ENCODE measurements at places on chromosomes 11 and 22. TPM values are rescaled to one million over a fixed set of nuclear protein-coding genes. Genes with fewer than 3 reads are reported as not detected.
A peak's percentile ranks its signal among the peaks of the same experiment; 100 is the strongest.

Gene BATF2
- 1.5 TPM for total RNA-seq

Gene NXPE2
- total RNA-seq, result 0.92 TPM

Gene ANO3
- total RNA-seq, result 0.07 TPM

Gene CRYBA4
- total RNA-seq, result not detected

Gene MYOD1
- total RNA-seq, result not detected

- no peak for DNase-seq
These were observed 18.4 kb downstream of the ACO2 start for GRCh38 chr22:41487037-41487935.

GRCh38 chr11:34249439-34249838, 108.4 kb downstream of the ABTB2 start:
- no peak for DNase-seq

DNA sequence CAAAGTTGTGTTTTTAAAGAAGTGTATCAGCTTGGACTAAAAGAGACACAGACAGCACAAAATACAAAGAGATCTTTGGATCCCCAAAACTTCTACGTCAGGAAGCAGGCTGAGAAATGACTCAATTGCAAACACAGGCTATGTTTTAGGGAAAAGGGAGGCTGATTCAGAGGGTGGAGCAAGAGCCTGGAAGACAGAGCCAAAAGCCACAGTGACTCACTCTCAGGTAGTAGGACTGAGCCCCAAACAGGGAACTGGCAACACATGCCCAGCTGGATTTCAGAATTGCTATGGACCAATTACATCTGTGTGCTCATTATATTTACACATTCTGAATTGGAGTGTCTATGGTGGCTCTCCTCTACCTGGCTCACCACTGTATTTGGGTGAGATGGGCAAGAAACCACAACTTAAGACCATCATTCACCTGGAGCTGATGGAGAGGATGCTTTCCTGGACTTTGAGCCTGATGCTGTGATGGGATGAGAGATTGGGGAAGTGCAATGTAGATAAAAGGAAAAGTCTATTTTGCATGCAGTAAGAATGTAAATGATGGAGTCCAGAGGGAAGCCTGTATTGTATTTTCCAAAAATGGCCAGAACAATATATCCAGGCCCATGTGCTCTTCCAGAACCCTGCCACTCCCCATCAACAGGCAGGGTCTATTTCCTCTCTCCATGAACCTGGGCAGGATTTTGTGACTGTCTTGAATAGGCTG, 20.8 kb upstream of the LINC01488 start:
- no peak for DNase-seq

DNA sequence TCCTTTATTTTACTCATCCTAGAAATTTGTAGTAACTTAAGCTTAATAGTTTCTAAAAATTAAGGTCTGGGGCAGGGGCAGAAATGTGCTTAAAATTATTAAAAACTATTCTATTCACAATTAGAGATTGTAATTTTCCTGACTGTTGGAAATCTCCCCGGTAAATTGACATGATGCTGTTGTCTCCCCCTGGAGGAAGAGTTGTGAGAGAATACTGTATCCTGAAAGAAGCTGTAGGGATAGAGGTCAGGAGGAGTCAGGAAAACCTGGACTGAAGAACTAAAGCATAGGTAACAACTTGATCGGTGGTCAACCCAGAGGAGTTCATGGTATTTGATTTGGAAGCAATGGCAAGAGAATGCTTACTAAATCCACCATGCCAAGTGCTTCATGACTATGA, 16.2 kb upstream of the ESAM start:
- no peak for DNase-seq

- no peak for DNase-seq
These were observed 9.1 kb downstream of the FLRT1 start for GRCh38 chr11:64044730-64045393.

- DNase-seq, result peak; percentile 75
These were observed 21.6 kb upstream of the C11orf96 start for GRCh38 chr11:43920598-43921419.

- no peak for DNase-seq
These were observed 696 bp upstream of the MICAL2 start for GRCh38 chr11:12109591-12110196.

- DNase-seq, result no peak
These were observed 104.7 kb downstream of the DCDC1 start for GRCh38 chr11:31264834-31265233.

GRCh38 chr11:1359556-1359955, 30.2 kb upstream of the BRSK2 start:
- no peak for DNase-seq

DNA sequence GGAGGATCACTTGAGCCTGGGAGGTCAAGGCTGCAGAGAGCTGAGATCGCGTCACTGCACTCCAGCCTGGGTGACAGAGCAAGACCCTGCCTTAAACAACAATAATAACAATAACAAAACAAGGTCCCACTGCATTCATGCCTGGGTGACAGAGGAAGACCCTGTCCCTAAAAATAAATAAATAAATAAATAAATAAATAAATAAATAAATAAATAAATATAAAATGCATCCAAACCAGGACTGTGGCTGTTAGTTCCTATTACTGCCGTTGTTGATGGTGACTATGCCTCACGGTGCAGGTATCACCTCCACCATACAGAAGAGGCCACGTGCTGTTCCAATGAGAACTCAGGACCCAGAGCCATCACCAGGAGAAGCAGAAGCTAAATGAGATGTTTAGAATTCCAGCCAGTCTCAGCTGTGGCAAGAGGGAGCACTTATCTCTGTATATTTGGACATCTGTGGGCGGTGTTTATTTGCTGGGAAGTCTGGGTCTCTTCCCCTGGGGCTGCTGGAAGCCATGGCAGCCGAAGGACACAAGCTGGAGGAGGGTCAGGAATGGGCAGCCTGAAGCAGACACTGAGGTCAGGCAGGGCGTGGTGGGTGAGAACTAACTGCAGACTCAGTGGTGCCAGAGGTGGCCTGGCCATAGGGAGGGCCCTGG, 21.6 kb downstream of the C11orf86 start:
- no peak for DNase-seq

DNA sequence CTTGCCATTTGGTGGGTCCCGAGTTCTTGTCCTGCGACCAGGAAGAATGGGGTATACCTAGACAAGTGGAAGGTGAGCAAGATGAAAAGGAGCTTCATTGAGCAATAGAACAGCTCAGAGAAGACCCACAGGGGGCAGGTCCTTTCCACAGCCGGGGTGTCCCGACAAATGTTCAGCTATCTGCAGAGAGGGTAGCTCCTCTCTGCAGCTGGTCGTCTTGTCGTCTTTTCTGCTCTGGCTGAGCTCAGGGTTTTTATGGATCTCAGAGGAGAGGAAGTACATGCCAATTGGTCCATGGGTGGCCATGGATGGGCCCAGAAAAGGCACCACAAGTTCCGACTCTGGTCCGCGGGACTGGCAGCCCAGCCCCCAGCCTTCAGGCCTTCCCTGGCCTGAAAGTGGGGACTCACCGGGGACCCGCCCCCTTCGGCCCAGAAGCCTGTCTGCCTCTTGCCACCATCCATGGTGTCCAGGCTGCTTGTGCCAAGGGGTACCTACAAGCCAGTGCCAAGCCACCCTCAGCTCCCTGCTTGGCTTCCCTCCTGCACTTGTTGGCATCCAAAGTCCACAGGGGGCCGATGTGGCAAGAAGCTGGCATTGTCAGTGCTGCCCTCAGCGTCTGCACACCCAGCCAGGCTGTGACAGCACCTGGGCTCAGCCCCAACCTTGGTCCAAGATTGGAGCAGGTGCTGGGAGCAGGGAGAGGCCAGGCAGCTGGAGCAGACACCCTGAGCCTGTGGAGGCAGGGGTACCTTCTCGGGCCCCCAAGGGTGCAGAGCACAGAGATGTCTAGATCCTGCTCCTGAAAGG, 438.9 kb downstream of the TBC1D22A start:
- no peak for DNase-seq

- DNase-seq, result no peak
These were observed 886.4 kb downstream of the BRD1 start for GRCh38 chr22:48941033-48941902.

- DNase-seq, result no peak
These were observed 1.3 kb upstream of the BARX2 start for GRCh38 chr11:129374081-129374992.

DNA sequence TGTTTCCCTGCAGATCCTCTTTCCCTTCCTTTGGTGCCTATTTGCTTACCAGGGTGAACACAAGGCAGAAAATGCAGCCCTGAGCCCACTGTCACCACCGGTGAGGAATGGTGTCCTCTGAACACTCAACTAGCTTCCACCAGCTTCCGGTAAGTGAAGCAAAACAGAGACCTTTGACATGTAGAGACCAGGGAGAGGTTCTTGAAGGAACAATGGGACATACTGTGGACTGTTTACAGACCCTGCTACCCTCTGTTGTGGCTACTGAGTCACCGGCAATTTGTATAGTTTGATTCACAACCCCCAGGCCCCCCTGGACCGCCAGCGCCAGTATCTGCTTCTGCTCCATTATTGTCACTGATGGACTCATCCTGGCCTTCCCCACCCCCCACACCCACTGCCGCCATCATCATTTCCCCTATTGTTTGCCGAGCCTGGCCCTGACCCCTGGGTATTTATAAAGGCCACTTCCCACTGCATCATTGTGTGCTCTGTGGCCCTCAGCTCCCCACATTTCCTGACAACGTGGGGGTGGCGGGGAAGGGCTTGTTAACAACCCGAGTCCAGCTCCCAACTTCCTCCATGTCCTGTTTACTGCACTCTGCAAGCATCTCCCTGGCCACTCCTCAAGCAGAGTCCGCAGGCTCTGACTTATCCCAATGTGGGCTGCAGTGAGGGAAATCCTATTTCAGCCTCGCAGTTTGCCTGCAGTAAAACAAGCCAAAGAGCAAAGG, 252.9 kb downstream of the ETS1 start:
- DNase-seq, result peak; percentile 35

DNA sequence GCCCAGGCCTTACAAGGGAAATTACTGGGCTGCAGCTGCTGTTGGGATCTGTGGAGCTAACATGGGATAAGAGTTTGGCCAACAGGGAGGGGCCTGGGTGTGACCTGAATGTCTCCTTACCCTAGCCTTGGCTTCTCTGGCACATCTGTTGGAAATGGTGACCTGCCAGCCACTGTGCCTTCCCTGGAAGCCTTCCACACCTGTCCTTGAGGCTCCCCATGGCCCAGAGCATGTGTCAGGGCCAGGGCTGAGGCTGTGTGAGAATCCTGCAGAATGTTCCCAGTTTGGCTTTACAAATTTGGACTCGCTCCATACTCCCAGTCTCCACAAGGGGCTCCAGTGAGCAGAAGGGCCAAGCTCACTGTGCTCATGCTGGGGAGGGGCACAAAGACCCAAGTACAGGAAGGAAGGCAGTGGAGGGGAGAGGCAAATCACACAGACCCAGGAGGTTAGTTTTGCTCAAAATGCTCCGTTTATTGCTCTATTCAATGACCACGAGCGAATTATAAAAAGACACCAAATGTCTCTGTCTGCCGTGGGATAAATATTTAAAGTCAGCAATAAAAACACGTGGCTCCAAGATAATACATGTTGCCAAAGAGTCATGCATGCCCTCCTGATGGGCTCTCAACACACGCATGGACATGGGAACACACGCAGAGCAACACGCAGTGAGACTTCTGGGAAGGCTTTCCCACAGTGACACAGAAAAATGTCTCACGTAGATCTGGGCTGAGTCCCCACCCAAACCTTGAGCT, 1.7 kb upstream of the IGSF22 start:
- DNase-seq, result peak; percentile 49

GRCh38 chr11:3133261-3134217, 31.6 kb downstream of the OSBPL5 start:
- peak; percentile 29 for DNase-seq

DNA sequence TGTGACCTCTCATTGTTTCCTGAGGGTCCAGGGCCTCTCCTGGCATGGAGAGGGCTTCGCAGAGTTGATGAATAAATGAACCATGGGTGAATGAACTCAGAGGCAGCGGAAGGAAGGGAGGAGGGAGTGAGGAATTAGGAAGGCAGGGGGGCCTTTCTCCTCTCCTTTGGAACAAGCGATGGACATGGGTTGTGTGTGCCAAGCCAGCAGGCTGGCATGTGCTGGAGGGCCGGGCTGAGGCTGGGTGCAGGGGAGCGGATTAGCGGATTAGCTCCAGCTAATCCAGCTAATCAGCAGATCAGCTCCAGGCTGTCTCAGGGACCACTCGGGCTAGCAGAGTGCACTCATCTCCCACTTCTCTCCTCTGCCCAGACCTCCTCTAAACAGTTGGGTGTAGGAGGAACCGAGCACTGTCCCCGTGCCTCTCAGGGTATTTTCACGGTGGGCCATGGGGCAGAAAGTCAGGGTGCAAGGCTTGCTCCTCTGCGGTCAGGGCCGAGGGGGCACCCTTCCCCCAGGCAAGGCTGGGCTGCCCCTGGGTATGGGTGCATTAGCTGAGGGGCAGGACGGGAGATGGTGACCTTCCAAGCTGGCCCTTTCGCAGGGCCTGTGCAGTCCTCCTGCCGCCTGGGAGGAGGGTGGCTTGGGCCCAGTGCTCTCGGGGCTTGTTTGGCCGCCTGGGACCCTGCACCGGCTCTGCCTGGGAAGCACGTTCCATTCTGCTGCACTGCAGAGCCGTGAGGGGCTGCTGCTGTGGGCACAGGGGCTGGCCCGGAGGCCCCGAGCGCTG, 120.3 kb upstream of the B3GAT1 start:
- no peak for DNase-seq

DNA sequence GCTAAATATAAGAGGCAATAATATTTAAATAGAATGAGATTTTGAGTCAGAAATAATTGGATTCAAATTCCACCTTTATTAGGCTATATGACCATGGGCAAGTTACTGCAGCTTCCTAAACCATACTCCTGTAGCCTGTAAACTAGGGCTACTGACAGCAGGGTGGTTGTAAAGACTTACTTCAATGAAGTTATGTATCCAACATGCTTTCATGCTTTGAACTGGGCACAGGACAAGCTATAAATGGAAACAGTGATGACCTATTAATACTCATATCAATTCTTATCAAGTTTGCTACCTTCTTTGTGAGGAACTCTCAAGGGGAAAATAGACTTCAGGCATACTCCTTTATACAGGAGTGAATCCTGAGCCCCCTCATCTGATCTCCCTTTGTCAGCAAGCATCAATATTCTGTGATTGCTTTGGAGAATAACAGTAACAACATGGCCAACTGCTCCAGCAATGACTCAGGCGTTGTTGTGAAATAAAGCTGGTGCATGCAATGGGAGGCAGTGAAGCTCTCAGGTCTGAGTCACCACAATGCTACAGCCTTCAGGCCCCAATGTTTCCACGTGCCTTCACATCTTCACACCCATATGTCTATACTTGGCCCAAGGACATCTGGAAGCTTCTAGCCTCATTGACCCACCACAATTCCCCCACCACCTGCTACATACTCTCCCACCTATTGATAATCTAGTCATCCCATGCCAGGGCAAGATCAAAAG, 102.5 kb downstream of the KCNA4 start:
- DNase-seq, result no peak
